Occipital lobe (tissue), 3 donors: ENCODE measurements at places on chromosomes 5 and 9. TPM values are rescaled to one million over a fixed set of nuclear protein-coding genes. Genes with fewer than 3 reads are reported as not detected.

The GADD45G gene
- total RNA-seq, result 5.6 TPM

The IFNA13 gene
- total RNA-seq, result not detected

The ARSI gene
- total RNA-seq, result 0.31 TPM

The LHX3 gene
- total RNA-seq, result not detected

The GLDC gene
- 10.0 TPM for total RNA-seq

The PIGO gene
- 9.4 TPM for total RNA-seq

The CTXN3 gene
- 1.1 TPM for total RNA-seq
